ENCODE measurements at places on chromosomes 12 and 14.

GRCh38 chr14:106879241-106879640 is 1352.9 kb downstream of the TMEM121 start:
- DNase-seq, result peak; percentile 77

DNA sequence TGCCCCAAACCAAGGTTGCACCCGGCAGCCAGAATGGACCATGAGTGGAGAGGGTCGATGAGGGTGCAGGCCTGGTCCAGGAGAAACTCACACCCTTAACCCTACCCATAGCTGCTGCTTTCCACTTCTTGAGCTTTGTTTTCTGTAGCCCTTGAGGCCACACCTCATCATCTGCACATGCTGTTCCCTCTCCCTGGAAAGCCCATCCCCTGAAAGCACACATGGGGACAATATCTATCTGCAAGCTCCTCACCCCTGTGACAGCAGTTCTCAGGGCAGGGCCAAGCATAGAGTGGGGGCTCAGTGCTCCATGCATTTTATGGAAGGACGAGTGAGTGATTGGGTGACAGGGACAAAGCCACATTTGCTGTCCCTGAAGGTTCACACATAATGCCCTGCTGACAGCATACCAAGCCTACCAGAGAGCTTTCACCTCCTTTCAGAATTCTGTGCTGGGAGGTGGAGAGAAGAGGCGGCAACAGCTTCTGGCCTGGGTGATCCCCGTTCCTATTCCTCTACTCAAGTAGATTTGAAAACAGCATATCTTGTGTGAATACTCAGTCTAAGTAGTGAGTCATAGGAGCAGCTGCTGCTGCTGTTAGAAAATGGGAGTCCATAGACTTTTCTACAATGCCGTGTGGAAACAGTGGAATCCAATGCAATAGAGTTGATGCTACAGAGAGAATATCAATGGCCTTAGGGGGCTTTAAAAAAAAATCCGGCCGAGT is 44.6 kb downstream of the SRGAP1 start:
- DNase-seq, result no peak

- DNase-seq, result no peak
These were observed 22.5 kb downstream of the PKP2 start for GRCh38 chr12:32874078-32874477.

- no peak for DNase-seq
These were observed 4.3 kb upstream of the MMP19 start for GRCh38 chr12:55847033-55847432.

DNA sequence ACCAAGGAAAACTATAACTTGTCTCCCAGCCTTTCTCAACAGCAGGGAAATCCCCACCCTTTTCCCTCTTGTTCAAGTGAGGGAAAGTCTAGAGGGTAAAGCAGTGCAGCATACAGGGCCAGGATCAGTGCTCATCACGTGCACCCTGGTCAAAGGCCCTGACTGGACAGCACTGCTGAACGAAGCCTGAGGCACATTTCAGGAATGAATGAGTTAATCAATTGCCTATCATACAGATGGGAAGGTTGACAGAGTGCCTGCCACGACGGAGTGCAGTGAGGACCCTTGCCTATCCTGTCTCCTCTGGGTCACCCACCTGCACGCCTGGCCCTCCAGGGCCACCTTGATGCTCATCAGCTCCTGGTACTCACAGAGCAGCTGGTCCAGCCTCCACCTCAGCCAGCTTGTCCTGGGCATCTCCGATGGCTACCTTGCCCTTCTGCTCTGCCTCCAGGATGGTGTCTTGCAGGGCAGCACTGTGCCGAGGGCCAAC is 11.7 kb upstream of the KRT73 start:
- no peak for DNase-seq

GRCh38 chr14:103556946-103557758 is 5.3 kb downstream of the BAG5 start:
- DNase-seq, result no peak

- no peak for DNase-seq
These were observed 11.6 kb upstream of the CSRP2 start for GRCh38 chr12:76890151-76891143.

GRCh38 chr12:48828293-48828692 is 10.0 kb downstream of the CACNB3 start:
- DNase-seq, result no peak

GRCh38 chr14:73462048-73462715 is 3.8 kb upstream of the NUMB start:
- DNase-seq, result no peak

GRCh38 chr12:124365726-124366430 is 71.0 kb downstream of the RFLNA start:
- DNase-seq, result no peak

DNA sequence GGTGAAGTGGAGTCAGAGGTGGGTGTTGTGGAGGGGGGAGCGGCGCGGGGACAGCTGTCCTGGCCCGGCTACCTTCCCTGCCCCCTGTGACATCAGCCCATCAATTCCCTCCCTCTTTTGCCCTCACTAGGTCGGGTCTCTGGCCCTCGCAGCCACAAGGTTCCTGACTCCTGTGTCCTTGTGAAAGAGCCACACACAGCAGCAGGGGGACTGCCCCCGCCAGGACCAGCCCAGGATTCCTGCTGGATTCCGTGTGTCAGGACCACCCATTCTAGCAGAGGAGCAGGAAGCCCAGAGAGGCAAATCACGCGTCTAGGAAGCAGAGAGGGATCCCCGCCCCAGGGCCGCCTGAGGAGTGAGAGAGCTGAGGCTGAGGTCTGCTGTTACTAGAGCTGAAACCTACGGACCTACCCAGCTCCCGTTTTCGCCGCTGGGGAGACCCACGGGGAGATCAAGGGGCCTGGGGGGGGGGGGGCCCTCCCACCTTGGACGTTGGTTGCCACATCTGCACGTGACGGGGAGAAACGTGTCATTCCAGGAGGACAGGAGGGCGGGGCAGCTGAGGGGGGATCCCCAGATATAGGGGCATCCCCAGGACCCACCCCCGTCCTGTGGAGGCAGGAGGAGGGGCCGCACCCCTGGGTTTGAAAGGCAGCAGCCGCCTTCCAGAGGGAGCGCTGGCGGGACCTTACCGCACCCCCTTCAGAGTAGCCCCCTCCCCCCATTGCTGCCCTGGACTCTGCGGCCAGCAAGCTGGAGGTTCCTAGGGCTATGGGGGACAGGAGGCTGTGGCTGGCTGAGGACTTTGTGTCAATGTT is 12.5 kb upstream of the INF2 start:
- no peak for DNase-seq

- DNase-seq, result no peak
These were observed 17.8 kb downstream of the BRF1 start for GRCh38 chr14:105283028-105283427.

GRCh38 chr12:805022-805632 is 52.7 kb downstream of the WNK1 start:
- DNase-seq, result no peak

- no peak for DNase-seq
These were observed 34.2 kb upstream of the DEGS2 start for GRCh38 chr14:100193417-100194357.

GRCh38 chr12:56836800-56837663 is 73.9 kb downstream of the HSD17B6 start:
- DNase-seq, result peak; percentile 27

- DNase-seq, result no peak
These were observed 89.3 kb downstream of the FSCB start for GRCh38 chr14:44417809-44418208.

DNA sequence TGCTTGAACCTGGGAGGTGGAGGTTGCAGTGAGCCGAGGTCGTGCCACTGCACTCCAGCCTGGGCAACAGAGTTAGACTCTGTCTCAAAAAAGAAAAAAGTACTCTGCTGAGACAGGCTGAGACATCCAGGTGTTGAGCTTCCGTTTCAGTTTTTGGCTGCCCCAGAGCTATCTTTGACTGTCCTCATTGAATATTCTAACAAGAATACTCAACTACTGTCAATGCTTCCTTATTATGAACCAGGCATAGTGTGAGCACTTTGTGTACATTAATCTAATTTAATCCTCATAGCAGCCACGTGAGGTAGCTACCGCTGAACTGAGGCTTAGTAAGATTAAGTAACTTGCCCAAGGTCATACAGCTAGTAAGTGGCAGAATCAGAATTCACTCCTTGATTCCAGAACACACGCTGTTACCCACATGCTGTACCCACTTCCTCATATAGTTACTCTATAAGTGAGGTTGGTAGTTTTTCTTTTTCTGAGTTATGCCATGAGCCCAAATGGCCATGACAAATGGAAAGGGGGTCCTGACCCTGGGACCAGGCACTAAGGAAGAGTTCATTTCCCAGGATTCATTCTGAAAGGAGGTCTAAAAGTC is 11.3 kb downstream of the ALDH1L2 start:
- DNase-seq, result no peak

DNA sequence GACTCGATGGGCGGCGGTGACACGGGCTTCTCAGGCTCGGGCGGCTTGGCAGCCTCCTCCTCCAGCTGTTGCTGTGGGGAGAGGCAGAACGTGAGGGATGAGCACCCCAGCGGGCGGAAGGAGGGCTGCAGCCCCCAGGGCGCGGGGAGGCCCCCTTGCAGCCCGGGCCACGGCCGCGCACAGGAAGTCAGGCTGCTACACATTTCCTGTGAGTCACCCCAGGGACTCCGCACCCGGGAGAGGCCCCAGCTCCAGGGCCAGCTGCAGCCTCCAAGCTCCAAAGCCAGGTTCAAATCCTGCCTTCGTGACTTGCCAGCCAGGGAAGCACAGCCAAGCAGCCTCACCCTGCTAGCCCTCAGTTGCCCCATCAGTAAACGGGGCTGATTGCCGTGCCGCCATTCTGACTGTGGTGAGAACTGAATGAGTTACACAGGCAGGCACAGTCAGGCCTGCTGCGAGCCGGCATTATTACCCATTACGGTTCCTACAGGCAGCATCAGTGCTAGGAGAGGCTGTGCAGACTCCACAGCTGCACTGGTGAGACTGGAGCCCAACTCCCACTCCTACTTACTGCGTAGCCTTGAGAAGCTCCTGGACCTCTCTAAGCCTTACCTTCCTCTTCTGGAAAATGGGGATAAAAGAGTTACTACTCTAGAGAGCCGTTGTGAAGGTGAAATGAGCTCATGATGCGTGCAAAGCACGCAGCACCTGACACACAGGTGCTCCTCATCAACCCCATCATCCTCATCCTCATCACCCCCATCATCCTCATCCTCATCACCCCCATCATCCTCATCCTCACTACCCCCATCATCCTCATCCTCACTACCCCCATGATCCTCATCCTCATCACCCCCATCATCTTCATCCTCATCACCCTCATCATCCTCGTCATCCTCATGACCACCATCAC is 100.9 kb downstream of the NCOR2 start:
- DNase-seq, result peak; percentile 97

- no peak for DNase-seq
These were observed 32.0 kb downstream of the ARL1 start for GRCh38 chr12:101375573-101375972.

- DNase-seq, result peak; percentile 88
These were observed at the start of gene VAMP1 for GRCh38 chr12:6470375-6471163. Gene VAMP1, minus strand, starts transcription at chr12:6470677. Its CDS starts 146 bp downstream, at chr12:6470531.

DNA sequence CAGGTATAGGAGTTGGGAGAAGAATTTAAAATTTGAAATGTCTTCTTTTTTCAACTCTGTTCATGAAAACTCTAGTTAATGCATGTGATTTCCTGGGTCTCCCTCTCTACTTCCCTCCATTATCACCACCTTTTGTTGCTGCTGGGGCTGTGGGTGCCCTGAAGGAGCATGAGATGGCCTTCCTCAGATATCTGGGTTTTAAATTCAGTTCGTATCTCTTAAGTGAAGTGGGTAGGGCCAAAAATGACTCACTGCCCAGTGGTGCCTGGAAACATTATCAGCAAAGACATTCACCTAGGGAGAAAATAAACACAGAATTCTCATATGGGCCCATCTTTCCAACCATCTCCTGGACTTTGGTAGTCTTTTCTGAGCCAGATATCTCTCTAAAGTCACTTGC is 234.9 kb upstream of the PLEKHG7 start:
- no peak for DNase-seq

DNA sequence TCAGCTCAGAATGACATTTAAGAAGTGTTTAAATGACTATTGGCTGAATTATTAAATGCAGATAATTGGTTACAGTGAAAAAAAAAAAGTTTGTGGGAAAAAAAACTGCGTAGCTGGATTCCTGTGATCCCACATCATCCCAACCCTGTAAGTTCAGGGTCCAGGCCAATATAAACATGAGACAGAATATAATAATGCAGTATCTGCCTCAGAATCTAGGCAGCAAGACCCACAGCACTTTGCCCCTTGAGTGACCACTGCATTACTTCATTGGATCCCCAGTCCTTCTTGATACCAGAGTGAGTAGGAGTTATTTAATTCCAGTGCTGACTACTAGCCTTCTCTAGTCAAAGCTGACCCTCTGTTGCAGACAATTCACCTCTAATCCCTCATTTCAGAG is 272.6 kb downstream of the CCER1 start:
- no peak for DNase-seq

DNA sequence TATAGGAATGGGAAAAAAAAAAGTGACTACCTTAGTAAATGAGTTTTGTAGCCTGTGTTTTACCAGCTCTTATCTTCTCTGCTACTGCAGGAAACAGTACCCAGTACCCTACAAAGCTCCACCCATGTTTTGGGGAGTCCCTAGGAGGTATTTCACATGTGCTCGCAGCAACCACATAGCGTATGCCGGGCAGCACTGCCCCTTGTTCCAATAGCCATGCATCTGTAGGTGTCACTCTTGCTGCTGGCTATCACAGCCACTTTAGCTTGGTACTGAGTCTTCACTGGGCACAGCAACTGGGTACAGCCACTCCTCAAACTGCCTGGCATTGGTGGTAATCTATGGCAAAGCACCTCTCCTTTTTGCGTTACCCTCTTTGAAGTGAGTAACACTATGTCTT is 2.0 kb upstream of the MDM1 start:
- DNase-seq, result no peak

DNA sequence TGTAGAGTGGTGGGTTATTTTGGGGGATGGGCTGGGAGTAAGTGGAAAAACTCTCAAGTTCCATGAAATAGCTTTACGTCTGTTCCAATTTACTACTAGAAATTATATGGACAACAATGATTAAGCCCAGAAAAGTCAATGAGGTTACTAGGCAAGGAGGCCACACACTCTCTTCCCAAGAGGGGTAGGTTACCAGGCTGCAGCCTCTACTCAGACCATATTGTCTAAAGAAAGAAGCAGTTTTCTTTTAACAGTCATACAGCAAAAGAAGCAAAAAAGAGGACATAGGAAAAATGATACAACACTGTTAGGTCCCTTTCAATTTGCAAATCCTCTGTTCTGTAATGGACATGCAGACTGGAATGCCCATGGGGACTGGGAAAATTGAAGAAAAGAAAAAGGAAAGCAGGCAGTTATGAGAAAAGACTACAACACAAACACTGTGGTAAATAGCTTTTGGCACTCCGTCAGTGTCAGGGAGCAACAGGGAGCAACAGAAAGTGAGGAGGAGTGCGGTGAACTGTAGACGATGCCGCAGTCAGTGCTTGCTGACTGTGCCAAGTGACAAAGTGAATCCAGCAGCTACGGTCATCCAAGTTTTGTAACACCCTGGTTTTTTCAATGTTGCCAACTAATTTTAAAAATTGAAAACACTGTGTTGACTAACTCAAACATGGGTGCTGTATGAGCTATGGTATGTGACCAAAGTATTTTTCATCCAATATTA is 39.8 kb upstream of the HMGA2 start:
- DNase-seq, result no peak

- DNase-seq, result no peak
These were observed 15.8 kb downstream of the PCNX4 start for GRCh38 chr14:60107477-60107876.

GRCh38 chr14:89242652-89243279 is 174.3 kb downstream of the FOXN3 start:
- no peak for DNase-seq

GRCh38 chr12:114371733-114372132 is 34.2 kb downstream of the TBX5 start:
- DNase-seq, result no peak

- DNase-seq, result no peak
These were observed 311.7 kb upstream of the CCDC196 start for GRCh38 chr14:66174453-66174891.
